T-cell (primary cell): ENCODE measurements at places on chromosomes 3 and 15. TPM values are rescaled to one million over a fixed set of nuclear protein-coding genes. Genes with fewer than 3 reads are reported as not detected.

GRCh38 chr15:51203797-51204196, 109.1 kb upstream of the TNFAIP8L3 start:
- H3K27me3 ChIP-seq: no peaks in the 10 kb centered on the region
- H3K4me3 ChIP-seq: no peak overlapping the region
- H3K27ac ChIP-seq: no peak overlapping the region
- no peak for DNase-seq

- no peak overlapping the region for H3K4me3 ChIP-seq
- no peak for DNase-seq
- H3K27ac ChIP-seq: no peak overlapping the region
- H3K27me3 ChIP-seq: no peaks in the 10 kb centered on the region
Observed at GRCh38 chr3:79167651-79168416, 600.0 kb downstream of the ROBO1 start.

DNA sequence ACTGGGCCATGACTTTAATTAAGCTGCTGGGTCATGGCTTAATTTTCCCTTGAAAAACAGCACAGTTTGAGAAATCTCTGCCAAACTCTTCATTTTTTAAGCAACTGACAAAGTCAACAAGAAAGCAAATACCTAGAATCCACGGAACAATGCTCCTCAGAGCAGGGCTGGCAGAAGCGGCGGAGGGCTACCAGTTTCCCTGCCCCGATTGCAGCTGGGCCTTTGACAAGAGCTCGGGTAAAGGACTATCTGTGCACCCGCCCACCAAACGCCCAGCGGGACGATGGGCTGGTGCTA, 1.2 kb downstream of the GOLIM4 start:
- H3K27ac ChIP-seq: no peak overlapping the region
- no peak for DNase-seq
- peaks cover 18% of the 10 kb centered on the region for H3K27me3 ChIP-seq

- peaks cover 7% of the 10 kb centered on the region for H3K4me1 ChIP-seq
- peak overlapping the region; percentile 83 for H3K27ac ChIP-seq
- no peaks in the 10 kb centered on the region for H3K36me3 ChIP-seq
- no peak for DNase-seq
- H3K4me3 ChIP-seq: peak overlapping the region; percentile 94
Observed at GRCh38 chr3:44511238-44511566, 33.7 kb upstream of the ZNF445 start.

- H3K27ac ChIP-seq: no peak overlapping the region
- H3K36me3 ChIP-seq: no peaks in the 10 kb centered on the region
- DNase-seq: no peak
- H3K27me3 ChIP-seq: no peaks in the 10 kb centered on the region
Observed at GRCh38 chr3:52175416-52176179, 21.4 kb upstream of the POC1A start.

GRCh38 chr15:26867200-26868007, 542 bp downstream of the GABRA5 start:
- H3K27ac ChIP-seq: no peak overlapping the region
- no peaks in the 10 kb centered on the region for H3K36me3 ChIP-seq
- H3K4me3 ChIP-seq: no peak overlapping the region
- no peaks in the 10 kb centered on the region for H3K4me1 ChIP-seq
- H3K27me3 ChIP-seq: peaks cover 11% of the 10 kb centered on the region
- DNase-seq: no peak

DNA sequence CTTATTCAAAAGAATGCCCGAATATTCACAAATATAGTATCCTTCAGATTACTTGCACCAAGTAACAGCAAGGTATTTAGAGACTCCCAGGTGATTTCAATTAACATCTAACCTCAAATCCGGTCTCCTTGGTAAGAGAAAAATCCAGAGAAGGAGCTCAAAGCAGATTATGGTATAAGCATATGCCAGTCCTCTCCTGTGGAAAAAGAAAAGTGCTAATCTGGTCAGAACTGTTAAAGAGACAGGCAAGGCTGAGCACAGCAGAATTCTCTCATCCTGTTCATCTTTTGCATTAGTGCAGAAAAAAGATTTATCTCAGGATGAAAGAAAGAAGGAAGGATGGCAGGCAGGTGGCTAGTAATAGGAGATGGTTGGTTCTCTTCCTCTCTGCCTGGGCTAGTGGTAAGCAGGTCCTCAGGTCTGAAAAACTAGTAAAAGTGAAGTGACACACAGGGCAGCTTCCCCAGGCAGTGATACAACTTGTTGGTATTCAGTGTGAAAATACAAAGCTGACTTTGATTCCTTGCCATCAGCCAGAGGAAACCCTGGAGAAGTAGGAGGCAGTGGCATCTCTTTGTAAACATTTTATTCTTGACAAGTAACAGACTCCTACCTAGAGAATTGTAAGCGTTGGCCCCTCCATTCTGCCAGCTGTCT, 14.2 kb downstream of the ATXN7 start:
- DNase-seq: no peak
- no peaks in the 10 kb centered on the region for H3K36me3 ChIP-seq
- no peak overlapping the region for H3K4me3 ChIP-seq
- no peaks in the 10 kb centered on the region for H3K27me3 ChIP-seq
- peaks cover 13% of the 10 kb centered on the region for H3K4me1 ChIP-seq

DNA sequence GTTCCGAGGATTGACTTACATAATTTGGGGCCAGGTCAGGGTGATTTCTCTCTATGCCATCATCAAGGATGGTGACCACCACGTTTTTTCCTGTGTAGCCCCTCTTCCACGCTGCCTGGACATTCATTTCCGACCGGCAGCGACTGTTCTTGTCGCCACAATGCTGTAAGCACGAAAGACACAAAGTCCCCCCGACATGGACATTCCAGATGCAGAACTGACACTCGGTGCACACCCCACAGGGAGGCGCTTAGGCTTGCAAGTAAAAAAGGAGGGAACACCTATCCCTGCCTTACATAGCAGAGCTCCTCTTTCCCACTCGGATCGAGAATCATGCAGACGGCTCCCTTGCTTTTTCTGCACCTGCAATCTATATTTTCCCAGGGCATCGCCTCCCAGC, 58.2 kb downstream of the PCSK6 start:
- no peak overlapping the region for H3K4me3 ChIP-seq
- H3K36me3 ChIP-seq: no peaks in the 10 kb centered on the region
- no peak for DNase-seq
- no peaks in the 10 kb centered on the region for H3K27me3 ChIP-seq
- H3K4me1 ChIP-seq: no peaks in the 10 kb centered on the region

DNA sequence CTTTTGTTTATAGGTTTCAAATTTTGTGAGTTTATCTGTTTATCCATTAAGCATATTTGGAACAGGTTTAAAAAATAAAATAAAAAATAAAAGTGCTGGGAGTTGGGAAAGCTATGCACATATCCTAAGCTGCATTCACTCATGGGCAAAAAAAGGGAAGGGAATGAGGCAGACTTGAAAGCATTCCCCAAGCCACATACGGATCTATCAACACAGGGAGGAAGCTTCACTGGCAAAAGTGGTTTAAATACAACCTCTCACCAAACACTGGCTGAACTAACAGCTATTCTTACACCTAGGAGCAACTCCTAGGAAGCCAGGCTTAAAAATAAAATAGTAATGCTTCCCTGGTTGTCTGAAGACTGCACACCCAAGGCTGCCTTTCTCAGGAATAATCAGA, 101.2 kb downstream of the PCCB start:
- H3K27me3 ChIP-seq: no peaks in the 10 kb centered on the region
- H3K4me3 ChIP-seq: no peak overlapping the region
- H3K36me3 ChIP-seq: no peaks in the 10 kb centered on the region
- no peak overlapping the region for H3K27ac ChIP-seq
- no peaks in the 10 kb centered on the region for H3K4me1 ChIP-seq

DNA sequence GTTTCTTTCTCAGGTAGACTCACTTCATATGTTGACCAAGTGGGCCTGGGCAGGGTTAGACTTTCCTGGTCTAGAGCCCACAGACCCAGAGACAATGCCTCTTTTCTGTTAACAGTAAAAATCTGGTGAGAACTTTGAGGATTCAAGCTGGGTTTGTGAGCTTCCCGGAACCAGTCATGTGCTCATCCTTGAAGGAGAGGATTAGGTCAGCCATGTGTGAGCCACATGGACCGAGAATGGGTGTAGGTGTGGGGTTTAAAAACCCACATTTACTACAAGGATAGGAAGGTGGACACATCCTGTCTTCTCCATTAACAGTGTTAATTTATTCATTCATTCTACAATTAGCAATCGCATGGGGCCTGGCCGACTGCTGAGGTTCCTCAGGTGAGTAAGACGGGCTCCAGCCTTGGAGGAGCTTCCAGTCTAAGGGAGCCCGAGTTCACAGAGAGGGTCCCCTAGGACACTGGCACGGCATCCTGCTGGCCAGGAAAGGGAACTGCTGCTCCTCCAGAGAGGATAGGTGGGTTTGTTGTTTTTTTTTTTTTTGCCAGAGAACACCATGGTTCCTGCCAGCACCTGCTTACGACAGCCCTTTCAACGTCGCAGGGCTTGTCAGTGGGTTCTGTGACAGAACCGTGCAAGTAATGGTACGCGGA, 69.0 kb downstream of the SQOR start:
- peak overlapping the region; percentile 62 for H3K4me3 ChIP-seq
- H3K36me3 ChIP-seq: no peaks in the 10 kb centered on the region
- H3K27ac ChIP-seq: no peak overlapping the region
- DNase-seq: no peak

GRCh38 chr3:38610436-38610835, 39.1 kb downstream of the SCN5A start:
- H3K4me1 ChIP-seq: no peaks in the 10 kb centered on the region
- H3K27ac ChIP-seq: no peak overlapping the region
- no peak overlapping the region for H3K4me3 ChIP-seq
- no peaks in the 10 kb centered on the region for H3K27me3 ChIP-seq
- DNase-seq: no peak
- no peaks in the 10 kb centered on the region for H3K36me3 ChIP-seq

DNA sequence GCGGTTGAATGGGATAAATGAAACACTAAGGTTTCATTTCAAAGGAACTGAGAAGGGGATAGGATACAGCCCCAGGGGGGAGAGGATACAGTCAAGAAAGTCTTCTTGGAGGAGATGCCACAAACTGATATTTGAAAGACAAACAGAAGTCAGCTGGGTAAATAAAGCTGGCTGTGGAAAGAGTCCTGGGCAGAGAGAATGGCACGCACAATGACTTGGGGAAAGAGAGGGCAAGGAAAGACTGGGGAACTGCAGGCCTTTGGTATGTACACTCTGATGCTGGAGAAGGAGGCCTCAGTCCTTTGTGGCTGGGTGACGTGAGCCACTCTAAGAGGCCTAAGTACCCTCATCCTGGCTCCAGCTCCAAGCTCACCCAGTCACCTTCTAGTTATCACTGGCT, 45.2 kb upstream of the LMCD1 start:
- no peaks in the 10 kb centered on the region for H3K36me3 ChIP-seq
- H3K4me3 ChIP-seq: no peak overlapping the region
- no peak overlapping the region for H3K27ac ChIP-seq
- H3K27me3 ChIP-seq: no peaks in the 10 kb centered on the region
- no peak for DNase-seq

DNA sequence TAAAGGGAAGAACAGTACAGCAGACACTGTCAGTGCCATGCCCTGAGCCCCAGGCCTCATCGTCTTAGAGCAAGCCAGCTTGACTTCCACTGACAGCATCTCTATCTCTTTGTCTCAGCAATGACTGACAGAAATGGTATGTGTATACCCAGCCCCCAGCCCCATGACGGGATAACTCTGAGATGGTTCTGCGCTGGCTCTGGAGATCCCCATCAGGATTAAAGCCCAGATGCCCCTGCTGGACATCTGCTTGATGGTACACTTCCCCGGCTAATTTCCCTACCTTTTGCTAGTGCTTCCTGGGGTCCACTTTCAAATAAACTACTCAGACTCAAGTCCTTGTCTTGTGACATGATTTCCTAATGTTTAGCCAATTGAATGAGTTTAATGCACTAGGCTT, 7.6 kb downstream of the NMNAT3 start:
- H3K27me3 ChIP-seq: no peaks in the 10 kb centered on the region
- no peak overlapping the region for H3K4me3 ChIP-seq
- DNase-seq: no peak
- no peak overlapping the region for H3K27ac ChIP-seq
- no peaks in the 10 kb centered on the region for H3K4me1 ChIP-seq
- no peaks in the 10 kb centered on the region for H3K36me3 ChIP-seq

DNA sequence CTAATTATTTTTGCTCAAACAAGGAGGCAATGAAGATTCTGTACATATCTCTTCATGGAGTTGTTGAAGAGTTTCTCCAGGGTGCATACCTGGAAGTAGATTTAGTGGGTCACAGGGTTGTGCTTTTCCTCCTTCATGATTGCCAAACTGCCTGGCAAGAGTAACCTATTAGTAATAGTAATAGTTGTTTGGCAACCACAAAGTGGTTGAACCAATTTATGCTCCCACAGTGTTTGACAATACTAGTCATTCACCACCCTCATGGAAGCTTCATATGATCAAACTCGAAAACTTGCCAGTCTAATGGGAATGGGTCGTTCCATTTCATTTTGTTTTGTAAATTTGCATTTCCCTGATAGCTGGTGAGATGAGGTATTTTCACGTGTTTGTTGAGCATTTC, 57.8 kb downstream of the TLE3 start:
- H3K4me1 ChIP-seq: no peaks in the 10 kb centered on the region
- no peak overlapping the region for H3K27ac ChIP-seq
- no peaks in the 10 kb centered on the region for H3K36me3 ChIP-seq
- no peak for DNase-seq
- H3K27me3 ChIP-seq: no peaks in the 10 kb centered on the region
- no peak overlapping the region for H3K4me3 ChIP-seq

DNA sequence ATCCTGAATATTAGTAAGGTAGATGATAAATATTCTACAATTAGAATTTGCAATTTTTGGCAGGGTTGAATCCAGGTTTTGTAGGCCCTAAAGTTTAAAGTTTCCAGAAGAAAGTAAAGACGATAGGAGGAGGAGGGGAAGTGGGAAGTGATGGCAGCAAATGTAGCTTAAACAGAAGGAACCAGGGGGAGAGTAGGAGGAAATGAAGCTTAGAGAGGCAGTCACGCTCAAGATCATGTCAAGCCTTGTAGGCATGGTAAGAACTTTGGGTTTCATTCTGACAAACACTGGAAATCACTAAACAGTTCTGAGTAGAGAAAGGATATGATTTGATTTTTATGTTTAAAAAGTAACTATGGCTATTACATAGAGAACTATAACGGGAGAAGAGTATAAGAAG, 63.9 kb downstream of the NR2E3 start:
- no peak overlapping the region for H3K27ac ChIP-seq
- no peak overlapping the region for H3K4me3 ChIP-seq
- no peaks in the 10 kb centered on the region for H3K36me3 ChIP-seq
- H3K27me3 ChIP-seq: no peaks in the 10 kb centered on the region
- no peak for DNase-seq
- no peaks in the 10 kb centered on the region for H3K4me1 ChIP-seq

PLA2G4E gene
- not detected for total RNA-seq

PAK2 gene
- total RNA-seq: 87.3 TPM

DRD3 gene
- not detected for total RNA-seq

MBNL1 gene
- total RNA-seq: 423 TPM

SMCO1 gene
- not detected for total RNA-seq

SLC12A1 gene
- total RNA-seq: not detected

OGG1 gene
- 41.3 TPM for total RNA-seq

CDHR4 gene
- total RNA-seq: 0.36 TPM

GOLGA6B gene
- total RNA-seq: 0.47 TPM

ROBO2 gene
- not detected for total RNA-seq

LRRFIP2 gene
- total RNA-seq: 27.4 TPM
